Sigmoid colon (tissue), 7 donors: ENCODE measurements at places on chromosomes 4 and X. TPM values are rescaled to one million over a fixed set of nuclear protein-coding genes. Genes with fewer than 3 reads are reported as not detected.

GRCh38 chr4:103136671-103137445 lies 37.2 kb upstream of the BDH2 start:
- H3K4me3 ChIP-seq = no peak overlapping the region
- no peaks in the 10 kb centered on the region for H3K36me3 ChIP-seq
- H3K27me3 ChIP-seq = no peaks in the 10 kb centered on the region
- DNase-seq = no peak
- H3K27ac ChIP-seq = no peak overlapping the region

DNA sequence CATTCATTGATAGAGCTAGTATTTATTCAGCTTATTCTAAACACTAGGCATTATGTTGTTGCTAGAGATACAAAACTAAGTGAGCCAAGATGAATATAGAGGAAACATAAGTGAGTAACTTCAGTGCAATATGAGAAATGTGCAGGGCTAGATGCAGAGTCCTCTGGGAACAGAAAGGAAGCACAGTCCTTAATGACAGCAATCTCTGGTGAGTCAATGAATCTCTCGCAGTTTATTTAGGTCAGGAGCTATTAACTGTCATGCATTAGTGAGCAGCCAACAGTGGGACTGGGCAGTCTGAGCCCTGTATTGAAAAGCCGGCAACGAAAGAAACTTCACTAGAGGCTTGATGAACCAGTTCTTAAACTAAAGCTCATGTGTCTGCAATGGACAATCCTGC lies 598.1 kb upstream of the MAGEB2 start:
- H3K4me3 ChIP-seq = no peak overlapping the region
- no peaks in the 10 kb centered on the region for H3K27me3 ChIP-seq
- H3K27ac ChIP-seq = no peak overlapping the region
- no peak for DNase-seq

DNA sequence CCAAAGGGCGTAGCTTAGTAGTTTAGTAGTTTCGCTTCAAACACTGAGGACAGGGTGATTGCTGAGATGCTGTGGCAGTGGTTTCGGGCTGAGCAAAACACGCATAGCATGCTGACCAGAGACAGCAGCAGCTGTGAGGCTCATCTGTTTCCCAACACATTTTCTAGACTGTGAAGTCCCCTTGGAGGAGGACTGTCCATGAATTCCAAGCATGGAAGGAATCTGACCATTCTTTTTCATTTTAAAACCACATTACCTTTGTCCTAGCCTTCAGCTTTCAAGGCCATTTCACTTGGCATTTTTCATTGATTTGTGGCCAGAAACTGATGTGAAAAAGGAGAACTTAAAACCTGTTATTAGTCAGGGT lies 240.9 kb downstream of the PALLD start:
- peaks cover 12% of the 10 kb centered on the region for H3K4me1 ChIP-seq
- no peaks in the 10 kb centered on the region for H3K36me3 ChIP-seq
- no peak for DNase-seq
- H3K27ac ChIP-seq = no peak overlapping the region
- H3K4me3 ChIP-seq = no peak overlapping the region
- no peaks in the 10 kb centered on the region for H3K27me3 ChIP-seq

GRCh38 chr4:15188605-15189539 lies 186.6 kb downstream of the CPEB2 start:
- no peaks in the 10 kb centered on the region for H3K36me3 ChIP-seq
- DNase-seq = no peak
- H3K27me3 ChIP-seq = no peaks in the 10 kb centered on the region
- no peak overlapping the region for H3K27ac ChIP-seq
- H3K4me3 ChIP-seq = no peak overlapping the region

DNA sequence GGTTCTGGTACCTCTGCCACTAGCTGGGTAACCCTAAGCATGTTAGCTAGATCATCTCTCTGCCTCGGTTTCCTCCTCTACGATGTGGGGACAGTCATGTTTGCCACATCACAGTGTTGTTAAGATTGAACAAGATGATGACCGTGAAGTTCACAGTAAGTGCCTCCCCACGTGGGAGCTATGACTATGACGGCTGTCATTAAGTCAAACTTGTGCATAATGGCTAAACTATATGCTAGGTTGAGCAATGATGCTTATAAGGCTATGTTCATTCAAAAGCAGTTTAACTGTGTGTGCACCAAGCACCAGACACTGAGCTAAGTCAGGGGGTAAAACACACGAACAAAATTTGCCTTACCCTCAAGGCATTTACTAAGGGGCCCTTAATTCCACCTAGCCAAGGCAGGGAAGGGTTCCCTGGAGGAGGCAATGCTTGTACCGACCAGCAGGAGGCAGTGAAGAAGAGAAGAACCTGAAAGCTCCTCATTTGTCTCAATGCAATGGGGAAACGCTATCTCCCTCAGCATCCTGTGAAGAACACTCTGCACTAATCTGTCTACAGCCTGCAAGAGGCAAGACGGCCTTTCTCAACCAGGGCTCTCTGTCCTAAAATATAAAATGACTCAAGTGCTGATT lies 52.9 kb downstream of the MAP7D2 start:
- H3K36me3 ChIP-seq = no peaks in the 10 kb centered on the region
- no peak for DNase-seq
- no peak overlapping the region for H3K4me3 ChIP-seq
- H3K4me1 ChIP-seq = peaks cover 13% of the 10 kb centered on the region
- H3K27me3 ChIP-seq = no peaks in the 10 kb centered on the region

DNA sequence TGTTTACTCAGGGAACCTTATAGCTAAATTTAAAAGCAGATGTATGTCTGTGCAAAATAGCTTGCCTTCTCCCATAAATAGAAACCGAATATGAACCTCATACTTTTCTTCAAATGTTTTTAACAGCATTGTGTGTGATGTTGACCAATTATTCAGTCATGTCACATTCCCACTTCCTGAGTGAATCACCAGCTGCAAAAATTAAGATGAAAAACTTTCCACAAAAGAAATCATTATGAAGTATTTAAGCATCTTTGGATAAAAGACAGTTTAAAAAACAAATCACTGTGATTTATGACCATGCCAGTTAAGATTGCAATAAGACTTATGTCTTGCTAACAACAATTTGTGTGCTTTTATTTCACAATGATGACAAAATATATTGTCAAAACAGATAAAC lies 220.1 kb downstream of the PDGFC start:
- no peak overlapping the region for H3K27ac ChIP-seq
- no peaks in the 10 kb centered on the region for H3K27me3 ChIP-seq
- no peaks in the 10 kb centered on the region for H3K36me3 ChIP-seq
- no peaks in the 10 kb centered on the region for H3K4me1 ChIP-seq

The CTSO gene
- polyA plus RNA-seq = 7.6 TPM

The ZAR1 gene
- polyA plus RNA-seq = not detected

The CLCN4 gene
- 0.96 TPM for polyA plus RNA-seq
